GM18507 (cell line): ENCODE measurements at places on chromosomes 6 and 20.

- DNase-seq: no peak
These were observed 53.6 kb upstream of the FRMD1 start for GRCh38 chr6:168132531-168133167.

DNA sequence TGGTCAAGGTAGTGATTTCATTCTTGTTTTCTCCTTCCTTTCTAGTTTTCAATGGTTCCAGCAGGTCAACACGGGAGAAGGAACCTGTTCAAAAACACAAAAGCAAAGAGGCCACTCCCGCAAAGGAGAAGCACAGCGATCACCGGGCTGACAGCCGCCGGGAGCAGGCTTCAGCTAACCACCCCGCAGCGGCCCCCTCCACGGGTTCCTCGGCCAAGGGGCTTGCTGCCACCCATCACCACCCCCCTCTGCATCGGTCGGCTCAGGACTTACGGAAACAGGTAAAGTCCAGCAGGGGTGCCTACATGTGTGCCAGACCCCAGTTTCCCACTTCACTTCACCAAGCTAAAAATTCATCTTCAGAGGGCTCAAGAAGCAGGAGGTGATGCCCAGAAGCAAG, 175.6 kb downstream of the DTNBP1 start:
- no peak for DNase-seq

DNA sequence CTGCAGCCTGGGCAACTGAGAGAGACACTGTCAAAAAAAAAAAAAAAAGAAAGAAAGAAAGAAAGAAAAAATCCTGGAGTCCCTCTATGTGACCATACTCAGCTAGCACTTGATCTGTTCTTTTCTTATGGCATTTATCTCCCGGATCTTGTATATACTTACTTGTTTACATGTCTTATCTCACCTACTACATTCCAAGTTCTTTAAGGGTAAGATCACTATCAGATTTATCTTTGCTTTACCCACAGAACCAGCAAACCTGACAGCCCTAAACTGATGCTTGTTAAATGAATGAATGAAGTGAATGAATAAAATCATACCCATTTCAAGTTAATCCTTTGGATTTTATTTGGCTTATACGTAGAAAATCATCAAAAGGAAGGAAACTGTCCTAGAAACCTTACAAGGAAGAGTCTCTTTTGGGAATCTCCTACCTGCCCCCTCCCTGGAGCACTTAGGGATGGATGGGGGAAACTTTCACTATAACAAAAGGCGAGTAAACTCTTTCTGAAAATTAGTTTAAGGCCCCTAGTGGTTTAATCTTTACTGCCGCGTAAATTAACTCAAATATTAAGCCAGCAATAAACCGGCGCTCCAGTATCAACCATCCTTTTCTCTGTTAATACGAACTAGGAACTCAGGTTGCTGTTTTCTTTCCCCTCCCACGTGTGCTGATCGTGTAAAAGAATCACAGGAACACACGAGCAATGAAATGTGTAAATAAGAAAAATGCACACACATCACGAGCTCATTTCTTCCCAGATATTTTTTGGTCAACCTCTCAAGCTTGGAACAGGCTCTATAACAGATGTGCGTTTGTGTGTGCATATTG, 1.3 kb upstream of the UTRN start:
- no peak for DNase-seq

GRCh38 chr6:115706981-115707380, 353.7 kb downstream of the FRK start:
- DNase-seq: no peak

GRCh38 chr20:61821735-61822134, 243.9 kb downstream of the TAF4 start:
- DNase-seq: no peak

DNA sequence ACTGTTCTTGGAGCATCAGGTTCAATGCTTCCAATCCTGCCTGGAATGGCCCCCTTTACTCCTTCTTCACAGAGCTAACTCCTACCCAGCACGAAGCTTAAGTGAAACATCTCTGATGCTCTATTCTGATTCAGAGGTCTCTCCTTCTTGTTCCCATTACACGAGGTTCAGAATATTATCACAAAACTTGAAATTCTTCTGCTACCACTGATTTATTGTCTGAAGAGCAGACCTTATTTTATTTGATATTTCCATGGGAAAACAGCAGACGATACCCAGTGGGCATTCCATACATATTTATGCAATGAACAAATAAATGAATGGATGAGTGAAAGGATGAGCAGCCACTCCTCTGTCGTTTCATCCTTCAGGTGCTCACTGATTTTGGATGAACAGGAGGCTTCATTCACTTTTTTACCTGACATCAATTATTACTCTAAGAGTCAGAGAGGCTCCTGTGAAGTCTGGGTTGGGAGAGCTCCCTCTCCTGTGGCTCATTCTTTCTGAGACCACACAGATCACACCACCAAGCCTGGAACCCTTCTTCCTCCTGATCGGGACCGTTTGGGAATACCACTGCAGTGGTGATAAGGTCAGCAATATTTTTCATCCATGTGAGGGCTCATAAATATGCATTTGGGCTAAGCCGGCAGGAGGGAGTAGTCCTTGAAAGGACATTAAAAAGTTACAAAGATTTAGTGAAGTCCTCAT, 25.8 kb downstream of the SMLR1 start:
- no peak for DNase-seq

- DNase-seq: no peak
These were observed 65.2 kb downstream of the RIN2 start for GRCh38 chr20:19823216-19823615.

DNA sequence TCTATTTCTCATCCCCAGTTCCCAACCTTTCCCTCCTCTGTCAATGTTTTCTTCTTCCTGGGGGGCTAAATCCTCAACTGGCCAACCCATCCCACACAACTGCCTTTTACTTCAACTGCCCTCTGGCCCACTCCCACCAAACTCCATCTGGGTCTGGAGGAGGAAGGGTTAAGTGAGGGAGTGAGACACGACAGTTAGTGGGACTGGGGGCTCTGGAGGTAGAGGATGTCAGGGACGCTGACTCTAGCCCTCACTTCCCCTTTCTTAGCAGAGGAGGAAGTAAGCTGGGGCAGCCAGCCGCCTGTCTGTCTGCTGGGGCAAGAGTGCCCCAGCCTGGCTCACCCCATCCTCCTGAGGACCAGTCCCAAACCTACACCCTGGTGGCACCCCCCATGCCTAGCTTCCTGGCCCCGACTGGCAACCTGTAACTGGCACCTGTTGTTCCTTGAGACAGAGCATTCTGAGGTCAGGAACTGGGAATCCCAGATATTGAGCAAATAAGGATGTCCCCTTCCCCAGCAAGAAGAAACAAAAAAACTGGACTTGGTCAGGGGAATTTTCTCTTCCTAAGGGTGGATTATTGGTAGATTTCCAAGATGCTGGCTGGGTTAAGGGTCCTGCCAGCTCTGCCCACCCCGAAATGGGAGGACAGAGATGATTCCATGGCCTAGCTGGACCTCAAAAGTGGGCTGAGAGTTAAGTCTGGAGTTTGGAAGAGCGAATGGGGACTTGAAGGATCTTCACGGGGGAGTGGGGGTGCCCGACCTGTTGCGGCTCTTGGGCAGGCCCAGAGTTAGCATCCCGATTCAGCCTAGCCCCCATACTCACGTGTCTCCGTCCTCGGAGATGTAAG, 971 bp downstream of the NFKBIE start:
- peak; percentile 58 for DNase-seq

GRCh38 chr6:11043378-11043960, 636 bp downstream of the ELOVL2 start:
- DNase-seq: no peak

DNA sequence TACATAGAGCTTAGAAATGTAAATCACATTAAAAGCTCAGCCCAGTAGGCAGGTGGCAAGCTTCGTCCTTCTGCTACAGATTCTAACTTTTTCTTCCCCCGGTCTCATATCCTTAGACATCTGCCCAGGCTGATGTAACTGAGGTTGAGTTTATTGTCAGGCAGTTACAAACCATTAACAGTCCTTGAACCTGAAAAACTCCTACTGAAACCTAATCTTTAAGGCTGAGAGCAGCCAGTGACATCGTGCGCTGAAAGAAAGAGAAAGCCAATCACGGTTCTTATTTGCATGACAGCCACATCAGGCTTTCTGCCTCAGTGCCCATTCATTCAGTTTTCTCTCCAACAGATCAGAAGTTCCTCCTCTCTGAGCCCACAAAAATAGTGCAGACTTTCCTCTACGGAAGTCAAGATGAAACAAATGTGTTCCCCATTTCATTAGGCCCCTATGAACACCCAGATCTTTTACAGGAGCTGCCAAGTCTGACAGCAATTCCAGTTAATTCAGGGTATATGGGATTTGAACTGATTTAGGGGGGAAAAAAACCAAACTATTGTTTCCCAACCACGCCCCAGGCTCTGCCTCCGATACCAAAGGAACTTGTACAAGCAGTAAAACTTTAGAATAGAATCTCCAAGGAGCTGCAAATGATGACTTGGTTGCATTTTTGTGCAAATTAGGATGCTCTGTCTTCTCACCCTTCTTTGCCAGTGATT, at the start of gene NHSL1:
NHSL1 (minus strand) TSS at position 192 of the 716 bp plus-strand sequence. CDS start 204 bp downstream, outside the sequence.
- DNase-seq: peak; percentile 7

DNA sequence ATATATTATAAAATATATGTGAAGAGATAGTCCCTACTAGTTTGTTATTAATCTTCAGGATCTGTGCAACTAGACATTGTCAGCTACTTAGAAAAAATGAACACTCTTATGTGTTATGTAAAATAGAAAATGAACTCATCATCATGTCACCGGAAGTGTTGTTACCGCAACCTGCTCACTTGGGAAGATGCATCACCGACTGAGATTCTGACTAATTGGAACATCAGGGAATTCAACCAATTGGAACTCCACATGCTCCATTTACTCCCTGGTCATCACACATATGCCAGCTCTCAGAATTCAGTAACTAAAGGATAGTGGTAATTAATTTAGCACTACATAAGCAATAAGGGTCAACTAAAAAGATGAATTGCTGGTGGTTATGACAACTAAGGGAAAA, 16.7 kb upstream of the B3GAT2 start:
- DNase-seq: no peak

DNA sequence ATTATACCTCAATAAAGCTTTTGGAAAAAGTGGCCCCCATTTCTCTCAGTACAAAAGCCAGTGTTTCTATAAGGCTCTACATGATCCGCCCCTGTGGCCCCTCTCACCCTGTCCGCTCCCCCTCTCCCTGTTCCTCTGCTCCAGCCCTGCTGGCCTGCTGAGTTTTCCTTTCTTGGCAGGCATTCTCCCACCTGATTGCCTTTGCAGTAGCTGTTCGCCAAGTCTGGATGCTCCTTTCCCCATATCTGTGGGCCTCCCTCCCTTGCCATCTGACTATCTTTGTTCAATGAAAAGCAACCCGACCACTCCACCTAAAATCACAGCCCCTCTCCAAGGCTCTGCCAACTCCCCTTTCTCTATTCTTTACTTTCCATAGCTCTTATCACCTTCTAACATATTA, 33.2 kb downstream of the CDH22 start:
- no peak for DNase-seq

GRCh38 chr6:81557811-81558210, 194.7 kb downstream of the TENT5A start:
- no peak for DNase-seq

GRCh38 chr20:23928353-23928752, 48.8 kb upstream of the CST5 start:
- no peak for DNase-seq

- DNase-seq: no peak
These were observed 5.5 kb downstream of the RWDD2A start for GRCh38 chr6:83198486-83199172.

DNA sequence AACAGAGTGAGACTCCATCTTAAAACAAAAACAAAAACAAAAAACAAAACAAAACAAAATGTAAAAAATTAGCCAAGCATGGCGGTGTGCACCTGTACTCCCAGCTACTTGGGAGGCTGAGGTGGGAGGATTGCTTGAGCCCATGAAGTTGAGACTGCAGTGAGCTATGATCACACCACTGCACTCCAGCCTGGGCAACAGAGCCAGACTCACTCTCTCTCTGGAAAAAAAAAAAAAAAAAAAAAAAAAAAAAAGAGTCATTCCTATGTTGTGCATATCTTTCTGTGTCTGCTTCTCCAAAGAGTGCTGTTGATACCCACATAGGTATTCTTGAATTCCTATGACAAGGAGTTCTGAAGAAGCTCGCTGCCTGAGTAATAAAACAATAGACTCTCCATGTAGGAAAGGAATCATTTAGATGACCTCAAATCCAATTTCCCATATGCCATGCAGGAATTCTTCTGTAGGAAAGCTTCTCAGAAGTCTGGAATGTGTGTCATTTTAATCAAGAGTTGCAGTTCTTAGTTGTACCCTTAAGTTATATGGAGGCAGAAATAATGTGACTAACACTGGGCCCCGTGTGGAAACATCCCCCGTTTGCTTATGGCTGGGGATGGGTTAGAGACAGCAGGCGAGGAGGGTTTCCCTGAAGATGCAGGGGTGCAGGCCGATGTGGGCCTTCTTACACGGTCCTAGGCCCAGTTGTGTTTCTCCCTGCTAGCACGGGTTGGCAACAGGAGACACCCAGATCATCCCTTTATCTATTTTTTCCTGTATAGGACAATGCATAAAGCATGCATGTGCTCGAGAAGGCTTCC, 79.4 kb downstream of the ZDHHC14 start:
- no peak for DNase-seq
